NCI-H69 (cell line): ENCODE measurements at places on chromosomes 3 and 15.

GRCh38 chr3:44114142-44114541 is 127.5 kb upstream of the TOPAZ1 start:
- peak; percentile 4 for DNase-seq

DNA sequence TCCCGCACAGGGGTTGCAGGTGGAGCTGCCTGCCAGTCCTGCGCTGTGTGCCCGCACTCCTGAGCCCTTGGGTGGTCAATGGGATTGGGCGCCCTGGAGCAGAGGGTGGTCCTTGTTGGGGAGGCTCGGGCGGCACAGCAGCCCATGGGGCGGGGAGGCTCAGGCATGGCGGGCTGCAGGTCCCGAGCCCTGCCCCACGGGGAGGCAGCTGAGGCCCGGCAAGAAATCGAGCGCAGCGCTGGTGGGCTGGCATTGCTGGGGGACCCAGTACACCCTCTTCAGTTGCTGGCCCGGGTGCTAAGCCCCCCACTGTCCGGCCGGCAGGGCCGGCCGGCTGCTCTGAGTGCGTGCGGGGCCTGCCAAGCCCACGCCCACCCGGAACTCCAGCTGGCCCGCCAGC is 27.9 kb downstream of the NCK1 start:
- no peak for DNase-seq

- DNase-seq = no peak
Measured at GRCh38 chr3:143269741-143270140, 150.2 kb downstream of the CHST2 start.

DNA sequence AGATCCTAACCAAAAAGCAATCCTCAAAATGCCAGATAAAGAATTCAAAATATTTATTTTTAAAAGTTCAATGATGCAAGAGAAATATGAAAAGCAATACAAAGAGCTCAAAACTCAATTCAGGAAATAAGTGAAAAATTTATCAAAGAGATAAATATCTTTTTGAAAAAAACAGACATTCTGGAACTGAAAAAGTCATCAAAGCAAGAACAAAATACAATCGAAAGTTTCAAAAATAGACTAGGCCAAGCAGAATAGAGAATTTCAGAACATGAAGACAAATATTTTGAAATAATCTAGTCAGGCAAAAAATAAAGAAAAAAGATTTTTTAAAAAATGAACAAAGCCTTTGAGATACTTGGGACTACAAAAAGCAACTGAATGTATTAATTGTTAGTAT is 83.4 kb upstream of the STT3B start:
- DNase-seq = no peak

- DNase-seq = no peak
Measured at GRCh38 chr15:63826528-63826927, 7.2 kb downstream of the HERC1 start.
